Activated naive CD4-positive, alpha-beta T cell treated with anti-CD3 and anti-CD28 coated beads for 36 hours (primary cell): ENCODE measurements at places on chromosomes 12 and 14. TPM values are rescaled to one million over a fixed set of nuclear protein-coding genes. Genes with fewer than 3 reads are reported as not detected.

The OR8S1 gene
- total RNA-seq, result not detected

The JDP2 gene
- 2.8 TPM for total RNA-seq

The SALL2 gene
- total RNA-seq, result 3.1 TPM

The MIP gene
- not detected for total RNA-seq

The KITLG gene
- total RNA-seq, result 0.07 TPM

The TAS2R19 gene
- total RNA-seq, result 0.98 TPM

The KRT5 gene
- total RNA-seq, result not detected

The TSHR gene
- total RNA-seq, result not detected

The TMEM52B gene
- total RNA-seq, result not detected

The ENO2 gene
- 128 TPM for total RNA-seq

The DLK1 gene
- not detected for total RNA-seq

DNA sequence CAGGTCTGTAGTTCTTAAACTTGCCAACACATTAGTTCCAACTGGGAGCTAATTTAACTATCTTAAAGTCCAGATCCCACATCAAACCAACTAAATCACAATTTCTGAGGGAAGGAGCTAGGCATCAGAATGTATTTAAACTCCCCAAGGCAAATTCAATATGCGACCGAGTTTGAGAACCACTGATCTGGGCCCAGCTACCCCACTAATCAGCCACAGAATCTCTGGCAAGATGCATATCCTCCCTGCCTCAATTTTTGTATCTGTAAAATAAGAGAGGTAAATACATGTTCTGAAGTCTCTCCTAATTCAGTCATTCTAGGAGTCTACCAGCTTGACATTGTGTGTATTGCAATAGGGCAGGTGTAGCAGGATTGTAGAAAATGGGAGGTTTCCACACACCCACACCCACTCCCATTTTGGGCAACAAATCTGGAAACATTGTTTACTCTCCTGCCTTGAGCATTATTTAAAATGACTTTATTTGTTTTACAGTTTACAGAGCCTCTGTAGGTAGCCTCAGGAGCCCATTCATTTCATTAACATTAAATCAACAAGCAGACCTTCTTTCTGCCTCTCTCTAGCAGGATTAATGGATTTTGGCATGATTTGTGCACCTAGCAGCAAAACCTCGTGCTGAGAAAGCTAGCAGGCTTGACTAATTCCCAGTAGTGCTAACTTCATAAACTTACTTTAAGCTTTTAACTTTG lies 15.6 kb downstream of the LGR5 start:
- H3K27me3 ChIP-seq, result peaks cover 19% of the 10 kb centered on the region
- no peak overlapping the region for H3K4me3 ChIP-seq
- no peaks in the 10 kb centered on the region for H3K36me3 ChIP-seq
- no peaks in the 10 kb centered on the region for H3K4me1 ChIP-seq
- no peak for DNase-seq
- H3K27ac ChIP-seq, result no peak overlapping the region

- H3K27ac ChIP-seq, result no peak overlapping the region
- H3K27me3 ChIP-seq, result peaks cover 2% of the 10 kb centered on the region
- no peaks in the 10 kb centered on the region for H3K4me1 ChIP-seq
- H3K4me3 ChIP-seq, result no peak overlapping the region
- H3K36me3 ChIP-seq, result no peaks in the 10 kb centered on the region
These were observed 331.4 kb downstream of the BCAT1 start for GRCh38 chr12:24617471-24617870.

GRCh38 chr12:87140262-87140661 lies 884.1 kb upstream of the MGAT4C start:
- H3K4me1 ChIP-seq, result no peaks in the 10 kb centered on the region
- no peak overlapping the region for H3K27ac ChIP-seq
- H3K36me3 ChIP-seq, result no peaks in the 10 kb centered on the region
- no peak overlapping the region for H3K4me3 ChIP-seq
- no peak for DNase-seq

GRCh38 chr12:53419756-53420155 lies 3.9 kb upstream of the AMHR2 start:
- H3K4me1 ChIP-seq, result peaks cover 52% of the 10 kb centered on the region
- no peak for DNase-seq
- no peaks in the 10 kb centered on the region for H3K27me3 ChIP-seq
- H3K36me3 ChIP-seq, result no peaks in the 10 kb centered on the region

DNA sequence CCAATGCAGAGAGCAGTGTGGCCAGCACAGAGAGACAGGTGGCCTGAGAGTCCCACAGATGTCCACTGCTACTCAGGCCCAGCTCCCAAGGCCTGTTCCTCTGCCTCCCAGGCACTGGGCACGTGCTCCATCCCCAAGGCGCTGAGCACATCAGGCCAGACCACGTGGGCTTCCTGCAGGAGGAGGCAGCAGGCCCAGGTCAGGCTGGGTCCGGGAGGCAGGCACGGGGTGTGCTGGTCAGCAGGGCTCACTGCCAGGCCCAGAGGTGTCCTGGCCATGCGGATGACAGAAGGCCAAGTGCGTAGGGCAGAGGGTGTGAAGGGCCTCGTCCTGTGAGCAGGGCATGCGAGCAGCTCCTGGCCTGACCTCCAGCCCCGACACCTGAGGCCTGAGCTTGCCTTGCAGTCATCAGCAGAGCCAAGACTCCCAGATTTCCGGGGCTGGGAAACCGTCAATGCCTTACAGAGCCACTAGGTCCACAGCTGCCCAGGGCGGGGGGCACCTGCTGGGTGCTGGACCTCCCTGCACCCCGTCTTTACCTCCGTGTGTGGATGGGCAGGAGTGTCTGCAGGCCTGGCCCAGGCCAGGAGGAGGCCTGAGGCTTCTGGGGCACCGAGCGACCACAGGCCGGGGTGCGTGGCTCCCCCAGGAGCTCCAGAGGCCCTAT lies 14.9 kb downstream of the TRMT61A start:
- no peak overlapping the region for H3K4me3 ChIP-seq
- H3K4me1 ChIP-seq, result no peaks in the 10 kb centered on the region
- H3K36me3 ChIP-seq, result no peaks in the 10 kb centered on the region
- no peak overlapping the region for H3K27ac ChIP-seq
- H3K27me3 ChIP-seq, result peaks cover 2% of the 10 kb centered on the region
- DNase-seq, result no peak

- no peak overlapping the region for H3K27ac ChIP-seq
- H3K27me3 ChIP-seq, result no peaks in the 10 kb centered on the region
- peaks cover 55% of the 10 kb centered on the region for H3K4me1 ChIP-seq
These were observed 120.8 kb downstream of the CHST11 start for GRCh38 chr12:104577581-104577981.

DNA sequence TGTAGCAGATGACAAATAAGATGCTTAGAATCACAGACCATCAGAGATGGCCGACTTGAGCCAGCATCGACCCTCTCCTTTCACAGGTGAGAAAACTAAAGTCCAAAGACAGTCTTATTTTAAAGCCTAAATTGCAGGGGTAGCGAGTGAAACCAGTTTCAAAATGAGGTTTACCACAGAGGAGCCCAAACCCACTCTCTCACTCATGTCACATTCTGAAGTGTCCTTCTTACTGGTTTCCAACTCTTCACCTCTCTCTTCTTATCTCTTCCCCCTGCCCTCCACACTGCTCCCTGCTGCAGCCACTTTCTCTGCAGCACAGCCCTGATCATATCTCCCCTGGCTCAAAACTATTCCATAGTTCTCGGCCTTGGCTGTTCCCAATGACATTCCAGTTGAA lies 57.0 kb upstream of the NID2 start:
- peaks cover 10% of the 10 kb centered on the region for H3K4me1 ChIP-seq
- DNase-seq, result no peak
- no peak overlapping the region for H3K27ac ChIP-seq
- no peak overlapping the region for H3K4me3 ChIP-seq

GRCh38 chr12:64598831-64599230 lies 11.5 kb upstream of the RASSF3 start:
- no peaks in the 10 kb centered on the region for H3K36me3 ChIP-seq
- H3K27ac ChIP-seq, result no peak overlapping the region
- peak overlapping the region; percentile 75 for H3K4me3 ChIP-seq

DNA sequence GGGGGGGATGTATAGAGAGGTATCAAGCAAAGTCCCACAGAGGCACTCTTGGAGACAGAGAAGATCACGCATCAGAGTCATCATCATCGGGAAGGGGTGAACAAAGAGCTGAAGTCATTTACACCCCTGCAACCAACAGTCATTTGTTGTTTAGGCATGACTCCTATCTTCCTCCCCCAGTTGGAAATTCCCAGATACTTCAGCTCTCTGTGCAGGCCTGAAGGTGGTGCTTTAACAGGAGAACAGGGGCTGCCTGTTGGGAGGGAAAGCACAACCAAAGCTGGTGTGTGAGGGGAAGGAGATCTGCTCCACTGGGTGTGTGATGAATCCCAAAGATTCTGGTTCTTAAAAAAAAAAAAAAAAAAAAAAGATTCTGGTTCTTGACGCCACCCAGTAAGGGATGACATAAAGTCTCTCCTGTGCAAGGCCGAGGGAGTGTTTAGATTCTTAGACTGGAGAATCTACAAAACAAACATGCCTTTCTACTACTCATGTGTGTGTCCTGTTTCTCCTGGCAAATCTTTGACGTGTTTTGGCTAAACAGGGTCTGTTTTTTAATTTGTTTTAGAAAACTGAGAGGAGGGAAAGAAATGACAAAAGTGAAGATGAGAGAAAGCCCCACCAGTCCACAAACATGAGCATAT lies 121.0 kb upstream of the ARHGAP5 start:
- H3K4me1 ChIP-seq, result peaks cover 22% of the 10 kb centered on the region
- H3K4me3 ChIP-seq, result no peak overlapping the region

DNA sequence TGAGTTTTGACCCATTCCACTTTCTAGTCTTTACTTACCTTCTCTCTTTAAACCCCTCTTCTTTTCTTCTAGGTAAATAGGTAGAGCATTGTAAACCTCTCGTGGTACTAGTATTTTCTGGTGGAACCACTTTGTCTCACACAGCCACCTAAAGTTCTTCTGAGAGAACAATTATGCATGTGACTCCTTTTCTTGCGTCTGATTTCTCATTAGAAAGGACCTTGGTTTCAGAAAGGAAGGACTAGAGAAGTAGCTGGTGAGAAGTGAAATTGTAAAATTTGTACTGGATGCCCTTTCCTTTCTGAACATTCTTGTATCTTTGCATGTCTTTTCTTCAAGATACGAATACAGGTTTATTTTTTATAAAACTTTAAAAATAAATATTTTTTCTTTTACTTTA lies 99.0 kb downstream of the NUBPL start:
- H3K4me3 ChIP-seq, result no peak overlapping the region
- H3K27ac ChIP-seq, result no peak overlapping the region
- no peaks in the 10 kb centered on the region for H3K27me3 ChIP-seq
- peaks cover 4% of the 10 kb centered on the region for H3K4me1 ChIP-seq
- no peak for DNase-seq
- peaks cover 37% of the 10 kb centered on the region for H3K36me3 ChIP-seq

DNA sequence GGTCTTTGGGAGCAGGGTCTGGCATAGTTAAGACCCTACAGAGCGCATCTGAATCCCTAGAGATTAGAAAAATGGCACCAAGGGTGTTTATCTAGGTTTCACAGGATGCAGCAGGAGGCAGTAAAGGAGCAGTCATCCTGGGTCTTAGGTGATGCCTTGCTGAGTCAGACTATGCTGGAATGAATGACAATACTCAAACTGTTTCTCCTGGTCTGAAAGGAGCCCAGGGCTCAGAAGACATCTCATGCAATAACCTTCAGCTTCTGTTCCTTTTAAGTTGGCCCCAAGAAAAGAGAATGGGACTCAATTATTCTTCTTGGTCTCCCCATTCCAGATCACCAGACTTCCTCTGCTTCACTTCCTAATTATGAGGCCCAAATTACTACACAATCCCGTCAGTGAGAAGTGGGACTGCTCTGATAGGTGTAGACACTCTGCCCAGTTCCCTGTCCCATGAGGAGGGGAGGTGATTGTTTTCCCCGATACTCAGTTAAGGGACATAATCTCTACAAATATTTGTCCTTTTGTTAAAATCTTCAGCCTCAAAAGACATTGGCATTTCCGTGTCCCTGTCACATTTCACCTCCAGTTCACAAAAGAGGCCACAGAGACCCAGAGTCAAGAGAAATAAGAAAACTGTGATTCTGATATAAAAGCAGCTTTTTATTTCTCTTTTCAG lies 14.8 kb upstream of the APOF start:
- no peaks in the 10 kb centered on the region for H3K27me3 ChIP-seq
- no peak overlapping the region for H3K27ac ChIP-seq
- H3K4me3 ChIP-seq, result no peak overlapping the region
- peak; percentile 39 for DNase-seq

DNA sequence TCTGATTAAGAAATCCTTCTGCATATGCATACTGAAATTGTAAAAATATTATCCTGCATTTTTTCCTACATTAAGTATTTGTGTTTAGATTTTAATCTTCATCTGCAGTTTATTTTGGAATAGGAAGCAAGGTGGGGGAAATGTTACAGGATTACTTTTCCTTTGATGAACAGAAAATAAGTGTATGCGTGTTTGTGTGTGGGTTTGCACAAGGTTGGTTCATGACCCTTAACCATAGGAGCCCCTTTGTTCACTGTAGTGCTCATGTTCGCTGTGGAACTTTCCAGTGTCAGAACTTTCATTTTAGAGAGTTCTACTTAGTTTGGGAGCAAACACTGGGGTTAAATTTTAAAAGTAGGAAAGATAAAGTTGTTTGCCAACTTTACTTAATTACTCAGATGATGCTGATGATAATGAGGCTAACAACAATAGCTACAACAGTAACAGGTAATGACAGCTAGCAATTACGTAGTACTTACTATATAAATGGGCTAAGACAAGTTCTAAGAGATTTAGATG lies 6.4 kb upstream of the A2M start:
- H3K4me1 ChIP-seq, result peaks cover 2% of the 10 kb centered on the region
- H3K4me3 ChIP-seq, result no peak overlapping the region
- DNase-seq, result no peak
- no peaks in the 10 kb centered on the region for H3K36me3 ChIP-seq
- H3K27me3 ChIP-seq, result no peaks in the 10 kb centered on the region

DNA sequence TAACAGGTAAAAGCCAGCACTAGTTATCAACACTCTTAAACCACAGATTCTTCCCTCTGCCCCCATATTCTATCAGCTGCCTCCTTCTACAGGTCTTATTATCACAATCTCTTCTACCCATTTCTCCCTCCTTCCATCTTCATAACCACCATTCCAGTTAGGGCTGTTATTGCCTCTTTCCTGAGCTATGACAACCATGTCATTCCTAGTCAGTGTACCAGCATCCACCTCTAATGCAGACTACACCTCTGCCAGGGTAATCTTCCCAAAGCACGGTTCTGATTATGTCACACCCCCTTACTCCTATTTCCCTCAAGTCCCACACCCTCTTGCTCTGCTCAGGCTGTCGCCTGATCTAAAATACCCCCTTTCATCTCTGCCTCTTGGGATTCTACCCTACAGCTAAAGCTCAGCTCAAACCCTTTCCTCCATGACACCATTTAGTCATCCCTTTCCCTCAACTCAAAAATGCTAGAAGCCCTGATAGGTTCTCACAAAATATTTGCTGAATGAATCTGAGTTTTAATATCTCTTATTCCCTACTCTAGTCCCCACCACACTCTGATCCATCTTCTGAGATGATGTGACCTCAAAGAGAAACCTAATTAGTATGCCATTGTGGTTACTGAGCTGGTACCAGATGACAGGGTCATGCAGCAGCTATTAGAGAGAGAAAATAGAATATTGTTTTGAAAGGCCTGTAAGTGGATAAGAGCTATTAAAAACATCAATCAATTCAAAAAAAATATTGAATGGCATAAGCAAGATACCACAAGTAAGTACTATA lies 11.7 kb downstream of the RACGAP1 start:
- no peak overlapping the region for H3K27ac ChIP-seq
- H3K36me3 ChIP-seq, result peaks cover 19% of the 10 kb centered on the region
- no peak for DNase-seq
- H3K4me3 ChIP-seq, result no peak overlapping the region
